ENCODE measurements at places on chromosomes 6 and 20.

GRCh38 chr6:81894306-81894705, 141.8 kb upstream of the TENT5A start:
- no peak for DNase-seq

- DNase-seq: peak; percentile 5
Observed at GRCh38 chr20:59938696-59939051, 1.4 kb downstream of the PPP1R3D start.

DNA sequence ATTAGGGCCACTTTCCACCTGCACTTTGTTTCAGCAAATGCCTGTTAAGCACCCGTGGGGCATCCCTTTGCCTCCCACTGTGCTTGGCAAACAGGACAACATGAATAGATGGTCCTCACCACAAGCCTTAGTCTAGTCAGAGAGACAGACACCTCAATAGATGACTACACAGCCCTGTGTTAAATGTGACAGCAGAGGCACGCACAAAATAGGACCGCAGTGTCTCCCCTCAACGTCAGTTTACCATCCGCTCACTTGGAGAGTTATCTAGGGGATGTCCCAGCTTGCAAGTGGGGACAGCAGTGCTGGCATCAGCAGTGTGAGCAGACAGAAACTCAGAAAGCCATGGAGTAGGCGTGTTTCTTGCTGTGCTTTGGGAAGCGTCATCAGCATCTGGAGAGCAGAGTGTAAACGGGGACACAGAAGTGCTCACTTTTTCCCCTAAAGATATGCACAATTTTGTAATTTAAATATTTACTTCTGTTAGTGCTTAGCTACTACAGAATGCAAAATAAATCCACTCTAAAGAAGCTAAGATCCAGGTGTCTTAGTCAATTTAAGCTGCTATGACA, 66.0 kb upstream of the TXNDC5 start:
- DNase-seq: no peak

- no peak for DNase-seq
Observed at GRCh38 chr6:102488729-102489128, 1095.2 kb downstream of the GRIK2 start.

- no peak for DNase-seq
Observed at GRCh38 chr6:6645261-6645917, 56.9 kb downstream of the LY86 start.

DNA sequence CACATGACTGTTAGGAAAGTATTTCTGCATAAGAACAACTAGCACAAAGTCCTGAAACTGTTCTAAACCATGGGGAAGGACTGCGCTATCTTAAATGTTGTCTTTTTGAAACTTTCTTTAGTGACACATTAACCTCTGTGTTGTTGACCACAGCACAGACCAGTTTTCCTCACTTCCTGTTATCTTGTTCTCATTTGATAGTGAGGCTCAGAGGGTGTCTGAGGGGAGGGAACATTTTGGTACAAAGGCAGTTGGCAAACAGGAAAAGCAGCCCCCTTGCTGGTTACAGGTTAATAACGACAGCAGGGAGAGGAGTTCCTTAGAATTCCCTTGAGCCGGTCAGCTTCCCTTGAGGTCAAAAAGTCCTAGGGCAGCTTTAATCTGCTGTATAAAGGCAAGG, 143.5 kb upstream of the BMP2 start:
- DNase-seq: no peak

Measured in NK-92 treated with Interleukin-12 subunit alpha and Interleukin-12 subunit beta, amount 100 ng/mL, for 24 hours (cell line).